Body of pancreas (tissue), 4 donors: ENCODE measurements at places on chromosomes 3 and 15.

DNA sequence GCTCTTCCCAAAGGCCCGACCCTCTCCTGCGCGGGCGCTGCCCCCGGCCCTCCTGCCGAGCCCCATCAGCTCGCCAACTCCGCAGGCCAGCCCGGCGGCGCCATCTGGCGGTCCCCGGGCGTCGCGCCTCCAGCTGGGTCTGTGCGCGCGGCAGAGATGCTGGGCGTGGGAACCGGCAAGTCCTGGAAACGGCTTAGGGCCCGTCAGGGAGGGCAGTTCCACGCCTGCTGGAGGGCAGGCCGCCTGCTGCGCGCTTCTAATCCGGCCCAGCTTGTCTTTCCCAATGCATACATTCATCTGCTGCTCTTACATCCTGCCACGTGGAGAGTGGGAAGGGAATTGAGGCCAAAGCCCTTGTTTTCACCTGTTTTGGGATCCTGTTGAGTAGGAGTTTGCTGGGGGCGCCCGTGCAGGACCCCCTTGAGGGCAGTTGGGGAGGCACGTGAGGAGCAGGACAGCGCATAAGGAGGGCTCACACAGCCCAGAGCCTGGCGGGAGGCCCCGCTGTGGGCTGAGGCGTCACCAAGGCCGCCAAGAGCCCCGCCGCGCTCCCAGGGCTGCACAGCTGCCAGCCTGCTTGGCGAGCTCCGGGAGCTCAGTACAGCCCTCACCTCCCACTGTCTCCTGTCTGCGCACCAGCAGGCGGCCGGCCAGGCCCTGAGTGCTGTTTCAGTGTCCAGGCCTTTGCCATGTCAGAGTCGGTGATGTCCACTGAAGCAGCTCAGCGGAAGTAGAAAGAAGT, 165.6 kb downstream of the NSMCE3 start:
- peak; percentile 45 for DNase-seq

- DNase-seq: no peak
Observed at GRCh38 chr3:18556001-18556408, 130.9 kb upstream of the SATB1 start.

DNA sequence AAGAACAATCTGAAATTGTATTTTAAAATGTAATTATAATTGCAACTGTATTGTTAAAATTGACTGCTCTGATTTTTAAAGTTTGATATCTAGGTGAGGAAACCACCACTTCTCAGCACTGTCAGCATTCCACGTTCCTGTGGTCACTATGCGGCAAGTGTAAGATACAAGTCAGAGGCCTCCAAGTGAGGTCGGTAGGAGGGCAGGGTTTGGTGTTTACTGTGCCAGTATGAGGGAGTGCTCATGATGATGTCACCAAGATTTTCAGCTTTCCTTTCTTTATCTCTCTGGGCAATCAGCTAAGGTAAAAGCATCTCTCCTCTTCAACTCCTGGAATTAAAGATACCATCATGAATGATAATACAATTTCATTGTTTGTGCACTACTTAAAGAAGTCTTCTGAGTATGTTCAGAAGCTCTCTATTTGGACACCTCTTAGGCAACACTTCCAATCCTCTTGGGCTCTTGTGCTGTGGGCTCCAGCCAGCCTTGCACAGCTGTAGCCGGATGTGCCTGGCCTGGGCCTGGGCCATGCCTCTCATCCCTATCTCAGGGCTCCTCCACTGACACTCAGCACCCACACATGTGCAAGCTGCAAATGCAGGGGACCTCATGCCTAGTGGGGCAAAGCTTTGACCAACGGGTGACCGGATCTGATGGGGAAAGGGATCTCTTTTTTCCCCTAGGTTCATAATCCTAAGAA, 42.9 kb downstream of the CCR3 start:
- DNase-seq: peak; percentile 12

GRCh38 chr3:9452417-9452816, 55.0 kb downstream of the SETD5 start:
- no peak for DNase-seq

- DNase-seq: peak; percentile 93
Observed at GRCh38 chr3:13480340-13481318, 523 bp downstream of the HDAC11 start.

- DNase-seq: no peak
Observed at GRCh38 chr15:101191242-101191641, 60.6 kb downstream of the CHSY1 start.

- DNase-seq: no peak
Observed at GRCh38 chr3:148146947-148147826, 550.5 kb upstream of the AGTR1 start.

GRCh38 chr15:39327005-39327730, 253.7 kb upstream of the THBS1 start:
- no peak for DNase-seq
